Femur (tissue), 1 donor: ENCODE measurements at places on chromosomes 16 and 17.

GRCh38 chr16:13080531-13080930 is 179.1 kb downstream of the SHISA9 start:
- DNase-seq: no peak

DNA sequence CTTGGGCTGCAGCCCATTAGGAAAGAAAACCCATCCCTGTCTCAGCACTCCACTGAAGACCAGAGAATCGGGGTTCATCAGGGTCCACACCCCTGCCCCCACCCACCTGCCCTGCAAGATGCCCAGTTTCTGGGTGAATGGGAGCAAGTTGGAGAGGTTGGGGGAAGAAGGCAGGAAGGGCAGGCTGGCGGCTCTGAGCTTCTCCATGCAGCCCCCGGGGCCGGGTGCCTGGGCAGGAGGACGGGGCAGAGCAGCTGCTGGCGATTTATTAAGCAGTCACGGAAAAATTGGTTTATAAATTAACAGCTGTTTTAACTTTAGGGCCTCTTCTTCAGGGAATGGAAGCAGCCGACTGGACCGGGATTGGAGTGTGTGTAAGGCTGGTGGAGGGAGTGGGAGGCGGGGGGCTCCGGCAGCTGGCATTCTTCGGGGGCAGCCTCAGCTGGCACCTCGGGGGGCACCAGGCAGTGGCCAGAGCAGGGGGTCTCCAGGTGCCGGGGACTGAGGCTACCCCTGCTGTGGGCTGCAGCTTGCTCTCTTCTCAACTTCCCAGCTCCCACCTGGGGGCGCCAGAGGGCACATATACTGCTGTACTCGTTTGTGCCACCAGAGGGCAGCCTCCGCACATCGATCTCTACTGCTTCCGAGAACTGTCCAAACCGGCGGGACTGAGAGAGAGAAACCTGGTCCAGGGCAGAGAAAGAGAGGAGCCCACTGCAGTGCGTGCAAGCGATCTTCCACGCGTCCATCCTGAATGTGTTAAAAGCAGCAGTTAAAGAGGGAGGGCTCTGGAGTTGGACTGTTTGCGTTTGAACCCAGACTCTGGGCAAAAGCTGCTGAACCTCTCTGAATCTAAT is 5.0 kb upstream of the PPP1R1B start:
- DNase-seq: peak; percentile 94

DNA sequence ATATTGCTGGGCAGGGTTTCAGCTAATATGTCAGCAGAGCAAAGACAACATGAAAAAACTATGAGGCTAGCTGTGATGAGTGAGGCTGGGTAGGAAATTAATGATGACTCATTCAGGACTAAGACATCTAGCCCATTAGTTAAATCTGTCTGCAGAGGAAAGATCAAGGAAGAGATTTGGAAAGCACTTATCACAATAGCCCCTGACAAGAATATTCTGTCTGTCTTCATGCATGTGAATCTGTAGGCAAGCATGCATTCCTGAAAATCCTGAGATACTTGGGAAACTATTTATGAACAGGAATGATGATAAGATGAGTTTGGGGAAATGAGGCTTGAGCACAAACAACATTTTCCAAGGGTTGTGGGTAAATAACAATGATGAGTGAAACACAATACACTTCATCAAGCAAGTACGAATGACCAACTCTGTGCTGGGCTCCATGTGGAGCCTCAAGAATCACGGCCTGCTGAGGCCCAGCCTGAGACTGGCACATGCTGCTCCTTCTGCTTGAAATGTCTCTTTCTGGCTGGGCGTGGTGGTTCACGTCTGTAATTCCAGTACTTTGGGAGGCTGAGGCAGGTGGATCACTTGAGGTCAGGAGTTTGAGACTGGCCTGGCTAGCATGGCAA is 96.5 kb upstream of the ASIC2 start:
- DNase-seq: no peak

GRCh38 chr16:72131036-72131435 is 37.4 kb downstream of the DHX38 start:
- DNase-seq: no peak

DNA sequence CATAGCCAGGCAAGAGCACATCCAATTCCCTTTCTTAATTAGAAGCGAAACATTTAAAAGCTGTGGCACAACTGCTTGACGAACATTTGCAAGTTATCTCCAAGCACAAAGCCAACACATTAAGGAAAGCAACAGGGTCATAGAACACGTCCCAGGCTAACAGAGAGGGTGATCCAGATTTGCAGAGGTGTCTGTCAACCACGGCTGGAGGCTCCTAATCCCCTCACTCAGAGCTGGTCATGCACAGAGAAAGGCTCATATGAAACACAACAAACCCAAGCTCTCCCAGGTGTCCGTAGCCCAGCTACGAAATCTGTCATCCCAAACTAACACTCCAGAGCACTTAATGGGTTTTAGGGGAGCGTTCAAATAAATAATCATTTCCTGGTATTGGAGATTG is 276.1 kb downstream of the SLC39A11 start:
- DNase-seq: no peak

DNA sequence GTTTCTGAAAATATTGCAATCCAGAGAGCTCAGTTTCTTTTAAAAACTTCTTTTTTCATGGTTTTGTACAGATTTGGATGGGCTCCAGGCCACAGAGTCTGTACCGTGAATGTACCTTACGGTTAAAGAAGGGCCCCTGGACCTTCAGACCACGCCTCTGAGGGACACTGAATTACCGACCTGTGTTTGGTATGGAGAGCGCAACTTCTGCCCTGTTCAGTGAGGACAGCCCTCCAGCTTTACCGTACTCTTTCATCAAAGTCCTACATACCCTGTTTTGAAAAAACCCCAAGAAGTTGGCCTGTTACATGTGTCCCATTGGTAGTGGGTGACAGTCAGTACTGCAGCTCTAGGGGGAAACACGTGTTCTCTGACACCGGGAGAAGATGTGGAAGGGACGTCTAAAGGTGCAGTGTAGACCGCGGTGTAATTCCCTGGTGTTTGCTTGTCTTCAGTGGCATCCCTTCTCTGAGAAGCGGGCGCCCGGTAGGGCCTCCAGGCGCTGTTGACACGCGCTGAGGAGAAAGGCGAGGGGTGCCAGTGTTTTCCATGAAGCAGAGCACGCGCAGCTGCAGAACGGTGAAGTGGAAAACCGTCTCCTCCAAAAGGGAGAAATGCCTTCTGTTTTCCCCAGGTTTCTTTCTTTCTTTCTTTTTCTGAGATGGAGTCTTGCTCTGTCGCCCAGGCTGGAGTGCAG is 6.2 kb downstream of the PGS1 start:
- DNase-seq: no peak

GRCh38 chr16:79170555-79171246 is 429.8 kb downstream of the MAF start:
- DNase-seq: no peak

GRCh38 chr16:68049449-68049848 is 26.4 kb downstream of the DUS2 start:
- no peak for DNase-seq

GRCh38 chr17:72403713-72404209 is 282.9 kb downstream of the SOX9 start:
- DNase-seq: no peak

DNA sequence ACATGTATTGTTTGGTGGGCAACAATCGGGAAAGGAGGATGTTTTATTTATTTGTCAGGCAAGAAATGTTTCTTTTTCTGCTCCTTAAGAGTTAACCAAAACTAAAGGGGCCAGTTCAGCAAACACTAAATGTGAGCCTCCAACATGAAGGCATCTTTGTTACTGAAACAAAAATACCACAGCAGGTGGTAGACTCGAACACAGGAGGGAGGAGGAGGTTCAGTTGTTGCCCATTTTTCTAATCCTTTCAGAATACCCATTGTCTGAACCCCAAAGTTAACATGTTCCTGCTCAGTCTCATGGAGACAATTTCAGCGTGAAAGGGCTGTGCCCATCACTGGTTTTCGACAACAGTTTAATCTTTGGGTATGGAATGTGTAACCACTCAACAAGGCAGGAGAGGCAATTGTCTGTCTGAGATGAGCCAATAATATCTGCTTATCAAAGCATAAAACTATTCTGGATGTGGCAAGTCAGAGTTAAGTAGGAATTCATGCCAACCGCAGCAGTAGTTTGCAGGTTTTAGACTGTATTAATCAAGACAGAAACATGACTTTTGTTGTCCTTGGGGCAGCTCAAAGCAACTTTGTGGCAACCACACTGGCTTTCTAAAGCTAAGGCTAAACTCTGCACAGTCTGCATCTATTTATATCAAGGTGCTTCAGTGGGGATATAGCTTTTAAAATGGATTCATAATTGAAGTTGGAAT is 211.7 kb downstream of the FTO start:
- no peak for DNase-seq

GRCh38 chr17:67253384-67253783 is 8.4 kb upstream of the HELZ start:
- DNase-seq: no peak
